ENCODE measurements at places on chromosomes 4 and X.

GRCh38 chr4:71604785-71605184 is 179.1 kb downstream of the GC start:
- DNase-seq: no peak

DNA sequence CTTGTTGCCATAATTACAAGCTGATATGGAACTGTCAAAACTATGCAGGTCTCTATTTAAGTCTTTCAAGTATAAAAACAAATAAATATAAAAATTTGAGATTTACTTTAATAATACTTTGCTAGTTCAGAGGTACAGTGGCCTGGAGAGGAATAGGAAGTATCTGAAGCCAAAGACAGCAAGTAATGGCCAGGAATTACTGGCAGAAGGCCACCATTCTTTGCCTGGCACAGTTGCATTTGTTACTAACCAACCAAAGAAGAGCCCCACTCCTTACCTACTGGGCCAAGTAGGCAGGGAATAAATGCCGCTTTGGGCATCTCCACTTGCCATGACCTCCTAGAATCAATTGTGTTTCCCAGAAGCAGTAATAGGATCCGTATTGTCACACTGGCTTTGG is 13.8 kb upstream of the ADAMTS3 start:
- no peak for DNase-seq

- no peak for DNase-seq
These were observed 14.5 kb downstream of the TMEM175 start for GRCh38 chr4:946517-947471.

GRCh38 chr4:53315300-53315699 is 50.6 kb downstream of the SCFD2 start:
- DNase-seq: no peak

- DNase-seq: no peak
These were observed 22.5 kb downstream of the DMD start for GRCh38 chrX:33188881-33189280.

- DNase-seq: no peak
These were observed 3.0 kb downstream of the ZIC3 start for GRCh38 chrX:137568741-137569469.

DNA sequence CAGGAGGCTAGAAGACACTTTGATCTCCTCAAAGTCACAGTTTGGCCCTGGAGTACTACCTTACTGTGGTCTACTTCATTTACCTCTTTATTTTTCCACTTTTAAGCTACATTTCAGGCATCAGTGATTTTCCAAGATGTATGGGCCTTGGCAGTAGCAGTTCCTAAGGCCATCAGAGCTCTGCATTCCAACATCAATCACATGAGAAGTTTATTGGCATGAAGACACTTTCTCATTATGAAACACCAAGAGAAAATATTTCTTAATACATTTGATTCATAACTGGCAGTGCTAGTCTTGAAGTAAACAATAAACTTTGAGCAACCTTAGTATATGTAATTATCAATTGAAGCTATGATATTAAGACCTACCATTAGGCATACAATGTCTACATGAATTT is 178.1 kb downstream of the IL15 start:
- no peak for DNase-seq

DNA sequence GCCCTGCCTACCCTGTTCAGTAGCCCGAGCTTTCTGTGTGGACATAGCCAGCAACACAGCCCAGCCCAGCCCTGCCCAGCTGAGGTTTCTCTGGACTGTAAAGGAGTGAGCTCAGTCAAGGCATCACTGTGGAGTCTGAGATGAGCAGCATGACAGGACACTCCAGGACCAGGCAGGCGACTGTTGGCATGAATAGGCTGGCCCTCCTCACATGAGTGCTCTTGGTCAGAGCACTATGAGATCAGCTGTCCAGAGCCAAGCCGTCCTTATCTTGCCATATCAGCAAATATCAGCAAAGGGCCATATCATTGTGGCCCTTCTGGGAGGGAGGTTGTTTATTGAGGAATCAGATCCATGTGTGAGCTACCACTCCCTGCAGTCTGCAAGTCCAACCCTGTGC is 30.9 kb downstream of the REELD1 start:
- DNase-seq: no peak

GRCh38 chr4:127856813-127857447 is 23.8 kb upstream of the PLK4 start:
- no peak for DNase-seq

DNA sequence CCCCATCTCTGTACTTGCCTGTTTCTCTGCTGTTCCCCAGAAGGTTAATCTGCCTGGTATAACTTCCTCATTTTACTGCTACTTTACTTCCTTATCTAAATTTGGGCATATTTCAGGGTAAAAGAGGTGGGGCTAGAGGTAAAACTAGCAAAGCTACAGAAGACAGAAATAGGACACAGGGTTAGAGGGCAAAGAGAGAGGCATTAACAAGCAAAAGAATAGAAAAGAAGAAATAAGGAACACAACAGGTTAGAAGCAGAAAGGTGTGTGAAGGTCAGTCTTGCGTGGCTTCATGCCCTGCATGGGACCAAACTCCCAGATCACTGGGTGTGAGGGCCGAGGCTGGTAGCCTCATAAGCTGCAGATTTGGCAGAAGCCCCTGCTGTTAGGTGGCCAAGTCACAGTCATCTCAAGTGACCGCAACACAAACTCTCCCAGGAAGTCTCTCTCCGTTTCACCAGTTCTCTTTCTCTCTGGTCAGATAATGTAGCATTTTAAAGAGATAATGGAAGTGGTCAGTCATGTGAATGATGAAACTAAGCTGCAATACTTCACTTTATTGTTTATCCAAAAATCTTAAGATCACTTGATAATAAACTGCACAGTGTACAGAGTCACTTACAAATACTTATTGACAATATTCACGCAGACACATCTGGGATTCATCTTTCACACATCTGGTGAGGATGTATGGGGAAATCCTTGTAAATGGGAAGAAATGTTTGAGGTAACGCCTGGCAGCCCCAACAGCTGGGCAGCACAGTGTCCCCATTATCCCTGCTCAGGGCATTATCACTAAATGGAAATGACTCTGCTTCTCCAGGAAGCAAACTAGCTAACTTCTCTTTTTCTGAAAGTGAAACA is 16.4 kb downstream of the TMEM154 start:
- DNase-seq: no peak
